ENCODE measurements at places on chromosomes 4 and X.

DNA sequence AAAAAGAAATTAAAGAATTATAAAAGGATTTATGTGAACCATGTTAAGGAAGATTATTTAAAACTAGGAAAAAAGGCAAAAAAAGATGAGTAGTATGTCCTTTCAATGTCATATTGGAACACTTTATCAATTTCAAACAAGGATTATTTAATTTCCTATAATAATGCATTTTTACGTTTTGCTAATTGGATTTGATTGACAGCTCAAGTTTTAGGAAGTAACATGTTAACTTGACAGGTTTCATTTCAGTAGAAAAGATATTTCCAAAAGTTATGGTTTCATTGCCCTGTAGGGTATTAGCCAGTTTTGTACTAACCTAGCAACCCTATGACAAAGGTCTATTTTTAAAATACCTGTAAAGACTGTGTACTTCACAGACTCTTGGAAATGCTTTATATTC, 379.6 kb upstream of the ZFP42 start:
- peak; percentile 20 for DNase-seq

- DNase-seq = no peak
These were observed 22.1 kb downstream of the ANXA5 start for GRCh38 chr4:121674696-121675095.

- no peak for DNase-seq
These were observed 265.0 kb upstream of the RPS6KA3 start for GRCh38 chrX:20531667-20532066.

DNA sequence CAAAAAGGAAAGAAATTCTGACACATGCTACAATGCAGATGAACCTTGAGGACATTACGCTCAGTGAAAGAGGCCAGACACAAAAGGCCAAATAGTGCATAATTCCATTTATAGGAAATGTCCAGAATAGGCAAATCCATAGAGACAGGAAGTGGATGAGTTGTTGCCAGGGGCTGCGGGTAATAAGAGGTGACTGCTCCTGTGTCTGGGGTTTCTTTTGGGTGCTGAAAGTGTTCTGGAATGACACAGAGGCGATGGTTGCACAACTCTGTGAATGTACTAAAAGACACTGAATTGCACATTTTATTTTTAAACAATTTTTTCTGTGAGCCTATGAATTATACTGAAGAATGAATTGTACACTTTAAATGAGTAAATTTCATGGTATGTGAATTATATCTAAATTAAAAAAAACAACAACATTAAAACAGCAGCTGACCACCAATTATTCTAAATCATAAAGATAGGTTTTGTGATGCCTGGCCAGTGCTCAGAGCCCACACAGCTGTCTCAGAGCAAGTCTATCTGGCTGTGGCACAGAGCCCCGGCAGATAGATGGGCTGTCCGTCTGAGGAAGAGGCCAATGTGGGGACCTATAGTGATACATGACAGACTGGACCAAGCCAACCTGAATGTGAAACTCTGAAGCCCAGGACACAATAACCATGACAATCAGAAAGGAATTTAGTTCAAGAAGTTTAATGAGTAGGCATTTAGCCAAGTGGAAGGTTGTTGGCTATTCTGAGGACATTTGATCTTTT, 23.5 kb upstream of the IRAK1 start:
- peak; percentile 51 for DNase-seq

GRCh38 chrX:43962636-43963035, 10.6 kb downstream of the NDP start:
- no peak for DNase-seq

DNA sequence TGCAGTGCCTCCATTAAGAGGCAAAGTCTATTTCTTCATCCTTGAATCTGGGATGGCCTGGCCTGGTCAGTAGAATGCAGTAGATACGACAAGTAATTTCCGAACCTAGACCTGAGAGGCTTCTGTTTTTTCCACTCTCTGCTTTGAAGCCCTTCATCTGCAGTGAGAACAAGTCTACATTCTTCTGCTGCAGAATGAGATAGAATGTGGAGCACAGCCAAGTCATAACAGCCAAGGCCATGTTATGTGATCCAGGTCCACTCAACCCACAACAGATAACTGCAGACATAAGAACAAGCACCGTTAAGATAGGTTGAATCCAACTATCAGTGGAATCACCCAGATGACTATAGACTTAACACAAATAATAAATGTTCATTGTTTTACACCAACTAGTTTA, 1297.7 kb downstream of the C4orf33 start:
- DNase-seq = no peak

- no peak for DNase-seq
These were observed 5.5 kb upstream of the NSUN7 start for GRCh38 chr4:40744218-40744617.

- DNase-seq = peak; percentile 10
These were observed 44.1 kb downstream of the DTHD1 start for GRCh38 chr4:36325499-36325898.

GRCh38 chr4:83728191-83728590, 192.3 kb downstream of the GPAT3 start:
- DNase-seq = no peak

DNA sequence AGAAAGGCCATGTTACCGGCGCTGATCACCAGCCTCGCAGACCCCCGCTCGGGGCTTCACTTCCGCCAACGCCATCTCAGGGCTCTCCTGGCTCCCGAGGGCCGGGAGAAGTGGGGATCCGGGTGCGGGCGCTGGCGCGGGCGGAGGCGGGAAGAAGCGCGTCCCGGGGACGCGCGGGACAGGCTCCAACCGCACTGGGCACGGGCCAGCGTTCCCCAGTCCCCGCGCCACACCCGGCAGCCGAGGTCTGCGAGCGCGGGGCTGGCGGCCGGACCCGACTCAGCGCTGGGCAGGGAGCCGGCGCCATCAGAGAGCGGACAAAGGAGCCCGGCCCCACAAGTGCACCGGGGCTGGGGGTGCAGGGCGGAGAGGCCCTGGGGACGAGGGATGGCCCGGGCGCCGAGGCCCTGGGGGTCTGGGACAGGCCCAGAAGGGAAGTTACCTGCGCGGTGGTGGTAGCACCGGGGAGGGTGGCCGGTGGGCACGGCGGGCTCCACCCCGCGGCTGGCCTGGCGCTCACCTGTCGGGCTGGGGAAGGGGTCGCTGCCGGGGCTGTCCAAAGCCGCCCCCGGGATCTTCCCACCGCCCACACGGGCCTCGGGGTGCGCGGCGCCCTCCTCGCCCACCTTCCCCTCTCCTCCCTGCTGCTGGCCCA, 449 bp downstream of the CTPS2 start:
- DNase-seq = no peak
